ENCODE measurements at places on chromosomes 13 and 19. TPM values are rescaled to one million over a fixed set of nuclear protein-coding genes. Genes with fewer than 3 reads are reported as not detected.

DNA sequence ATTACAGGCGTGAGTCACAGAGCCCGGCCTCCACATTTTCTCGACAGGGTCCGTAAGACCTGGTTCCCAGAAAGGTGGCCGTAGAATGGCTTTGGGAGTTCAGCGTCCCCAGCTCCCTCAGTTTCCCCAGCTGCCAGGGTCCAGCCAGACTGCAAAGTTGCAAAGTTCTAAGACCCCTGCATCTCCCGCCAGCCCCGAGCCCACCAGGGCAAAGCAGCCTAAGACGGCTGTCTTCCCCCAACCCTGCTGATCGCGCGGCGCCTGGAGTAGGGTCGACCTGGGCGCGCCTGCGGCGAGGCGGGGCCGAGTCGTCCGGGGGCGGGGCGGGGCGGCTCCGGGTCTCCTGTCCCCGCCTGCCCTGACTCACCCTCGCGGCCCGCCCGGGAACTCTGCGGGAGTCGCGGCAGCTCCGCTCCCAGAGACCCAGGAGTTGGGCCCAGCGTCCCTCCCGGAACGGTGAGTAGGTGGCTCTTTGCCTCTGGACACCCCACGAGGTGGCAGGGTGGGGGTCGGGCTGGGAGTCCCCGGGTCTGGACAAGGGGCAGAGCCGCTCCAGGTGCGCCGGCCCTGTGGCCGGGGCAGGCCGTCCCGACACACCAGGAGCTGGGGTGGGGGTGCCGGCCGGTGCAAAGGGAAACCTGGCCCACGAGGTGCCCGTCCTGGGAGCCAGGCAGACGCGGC lies at the start of gene LRRC8E:
TSS of gene LRRC8E (plus strand) at position 366 of the 681 bp plus-strand sequence. CDS start 7,094 bp downstream, outside the sequence.
- H3K4me1 ChIP-seq, result peaks cover 4% of the 10 kb centered on the region
- no peaks in the 10 kb centered on the region for H3K27me3 ChIP-seq
- H3K4me3 ChIP-seq, result peak within 1 kb of the TSS; percentile 33
- peak; percentile 80 for DNase-seq

PLIN4 gene
- 0.09 TPM for polyA plus RNA-seq

DNA sequence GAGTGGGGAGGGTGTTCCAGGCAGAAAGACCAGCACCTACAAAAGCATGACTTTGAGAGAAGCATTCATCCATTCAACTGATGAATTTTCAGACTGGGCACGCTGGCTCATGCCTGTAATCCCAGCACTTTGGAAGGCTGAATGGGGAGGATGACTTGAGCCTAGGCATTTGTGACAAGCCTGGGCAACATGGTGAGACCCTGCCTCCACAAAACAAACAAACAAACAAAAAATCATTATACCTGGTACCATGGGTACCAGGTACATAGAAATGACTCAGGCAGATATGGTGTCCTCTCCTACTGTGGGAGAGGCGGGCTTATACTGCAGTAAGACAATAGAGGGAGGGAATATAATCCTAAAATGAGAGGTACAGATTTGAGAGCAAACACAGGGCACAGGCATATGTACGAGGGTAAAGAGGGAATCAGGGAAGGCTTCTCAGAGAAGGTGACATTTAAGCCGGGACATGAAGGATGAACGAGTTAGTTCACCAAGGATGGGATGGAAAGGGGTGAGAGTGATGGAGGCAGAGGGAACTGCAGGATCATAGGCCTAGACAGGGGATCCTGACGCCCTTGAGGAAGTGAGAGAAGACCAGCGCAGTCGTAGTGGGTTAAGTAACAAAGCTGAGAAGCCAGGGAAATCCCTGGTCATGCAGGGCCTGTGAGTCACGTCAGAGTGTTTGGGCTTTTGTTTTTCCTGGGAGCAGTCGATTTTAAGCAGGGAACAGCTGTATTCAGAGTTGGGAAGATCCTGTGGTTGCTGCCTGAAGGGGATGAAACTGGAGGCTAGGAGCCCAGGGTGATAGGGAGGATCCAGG lies 2.9 kb downstream of the CYP2S1 start:
- no peak overlapping the region for H3K4me3 ChIP-seq
- H3K4me1 ChIP-seq, result no peaks in the 10 kb centered on the region
- no peak overlapping the region for H3K27ac ChIP-seq
- H3K27me3 ChIP-seq, result peaks cover 6% of the 10 kb centered on the region

DNA sequence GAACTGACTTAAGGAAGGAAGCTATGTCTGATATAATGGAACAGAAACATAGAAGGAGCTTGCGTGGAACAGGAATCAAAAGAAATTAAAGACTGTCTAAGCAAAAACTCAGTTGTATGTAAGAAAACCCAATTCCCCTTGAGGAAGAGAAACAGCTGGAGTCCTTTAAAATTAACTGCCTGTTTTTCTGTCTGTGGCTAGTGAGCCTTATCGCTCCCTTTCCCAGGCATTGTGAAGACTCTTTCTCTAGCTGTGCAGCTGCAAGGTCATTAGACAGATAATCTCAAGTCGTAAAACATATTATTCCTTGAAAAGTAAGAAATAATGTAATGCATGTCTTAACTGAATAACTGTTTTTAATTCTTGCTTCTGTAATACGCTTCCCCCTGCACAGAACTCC lies 39.7 kb upstream of the IGSF23 start:
- no peak overlapping the region for H3K4me3 ChIP-seq
- H3K4me1 ChIP-seq, result peaks cover 29% of the 10 kb centered on the region
- H3K27ac ChIP-seq, result no peak overlapping the region
- H3K36me3 ChIP-seq, result no peaks in the 10 kb centered on the region
- H3K27me3 ChIP-seq, result no peaks in the 10 kb centered on the region
- no peak for DNase-seq

- H3K4me3 ChIP-seq, result no peak overlapping the region
- H3K27ac ChIP-seq, result no peak overlapping the region
- DNase-seq, result no peak
- peaks cover 23% of the 10 kb centered on the region for H3K4me1 ChIP-seq
- H3K27me3 ChIP-seq, result no peaks in the 10 kb centered on the region
Observed at GRCh38 chr19:32350987-32351348, 5.6 kb downstream of the ZNF507 start.

GRCh38 chr13:57640607-57641006 lies 9.1 kb downstream of the PCDH17 start:
- no peak overlapping the region for H3K4me3 ChIP-seq
- no peaks in the 10 kb centered on the region for H3K36me3 ChIP-seq
- no peaks in the 10 kb centered on the region for H3K27me3 ChIP-seq
- H3K4me1 ChIP-seq, result no peaks in the 10 kb centered on the region

GRCh38 chr13:113886561-113887112 lies 22.8 kb upstream of the GAS6 start:
- H3K4me1 ChIP-seq, result no peaks in the 10 kb centered on the region
- H3K4me3 ChIP-seq, result no peak overlapping the region
- no peaks in the 10 kb centered on the region for H3K27me3 ChIP-seq

- H3K4me3 ChIP-seq, result no peak overlapping the region
- no peak overlapping the region for H3K27ac ChIP-seq
- H3K36me3 ChIP-seq, result no peaks in the 10 kb centered on the region
- H3K27me3 ChIP-seq, result no peaks in the 10 kb centered on the region
Observed at GRCh38 chr13:42076309-42076713, 27.9 kb downstream of the DGKH start.

TEX101 gene
- not detected for polyA plus RNA-seq
